ENCODE measurements at places on chromosomes 6 and 20.

GRCh38 chr6:113115196-113115595 lies 741.9 kb upstream of the MARCKS start:
- DNase-seq, result no peak

GRCh38 chr6:146770965-146771735 lies 172.4 kb downstream of the ADGB start:
- DNase-seq, result no peak

DNA sequence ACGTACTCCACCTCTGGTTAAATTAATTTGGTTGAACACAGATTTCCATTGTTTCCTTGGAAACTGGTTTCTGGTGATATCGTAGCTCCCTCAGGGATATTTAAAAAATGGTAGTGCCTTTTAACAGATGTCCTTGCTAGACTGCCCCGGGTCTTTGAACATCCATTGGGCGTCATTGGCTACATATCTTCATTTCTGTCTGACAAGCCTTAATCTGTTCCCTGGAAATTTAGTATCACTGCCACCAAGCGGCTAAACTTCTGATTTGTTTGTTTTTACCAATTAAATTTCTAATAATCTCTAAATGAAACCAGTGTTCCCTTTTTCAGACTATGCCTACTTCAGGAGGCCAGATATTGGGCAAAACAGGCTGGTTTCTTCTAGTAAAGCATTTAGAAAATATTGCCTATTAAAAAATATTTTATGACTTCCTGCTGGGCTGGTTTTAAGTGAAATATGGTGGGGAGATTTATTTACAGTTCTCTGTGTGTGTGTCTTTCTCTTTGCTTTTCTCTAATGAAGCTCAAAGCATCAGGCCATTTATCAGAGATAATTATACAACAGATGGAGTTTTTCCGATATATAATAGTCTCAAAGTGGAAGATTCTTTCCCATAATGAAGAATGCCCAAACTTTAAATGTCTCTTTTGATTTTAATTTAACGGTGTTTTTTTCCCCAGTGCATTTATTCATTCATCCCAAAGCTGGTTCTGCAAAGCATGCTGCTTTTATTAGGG lies 249.5 kb downstream of the ZFAND3 start:
- DNase-seq, result no peak

DNA sequence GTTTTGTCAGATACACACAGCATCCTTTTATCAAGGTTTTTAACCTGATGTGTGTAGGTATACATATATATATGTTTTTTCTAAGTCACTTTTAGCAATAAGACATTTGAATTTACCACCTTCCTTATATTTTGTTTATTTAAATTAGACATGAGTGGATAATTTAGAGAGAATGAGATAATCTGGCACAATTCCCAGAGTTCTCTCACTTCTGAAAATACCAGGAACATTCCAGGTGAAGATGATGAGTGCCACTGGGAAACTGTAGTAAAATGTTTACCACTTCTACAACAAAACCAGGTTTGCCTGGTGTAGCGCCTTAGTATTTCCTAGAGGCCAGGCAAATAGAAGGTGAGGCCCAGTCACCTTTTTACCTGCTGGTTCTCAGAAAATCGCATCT lies 189.5 kb downstream of the TMEM242 start:
- DNase-seq, result peak; percentile 83

- no peak for DNase-seq
These were observed 18.8 kb upstream of the IER3 start for GRCh38 chr6:30763155-30763617.

- no peak for DNase-seq
These were observed 158.2 kb upstream of the PRND start for GRCh38 chr20:4563534-4563933.

- no peak for DNase-seq
These were observed 9.4 kb downstream of the ABCC10 start for GRCh38 chr6:43436577-43437282.

DNA sequence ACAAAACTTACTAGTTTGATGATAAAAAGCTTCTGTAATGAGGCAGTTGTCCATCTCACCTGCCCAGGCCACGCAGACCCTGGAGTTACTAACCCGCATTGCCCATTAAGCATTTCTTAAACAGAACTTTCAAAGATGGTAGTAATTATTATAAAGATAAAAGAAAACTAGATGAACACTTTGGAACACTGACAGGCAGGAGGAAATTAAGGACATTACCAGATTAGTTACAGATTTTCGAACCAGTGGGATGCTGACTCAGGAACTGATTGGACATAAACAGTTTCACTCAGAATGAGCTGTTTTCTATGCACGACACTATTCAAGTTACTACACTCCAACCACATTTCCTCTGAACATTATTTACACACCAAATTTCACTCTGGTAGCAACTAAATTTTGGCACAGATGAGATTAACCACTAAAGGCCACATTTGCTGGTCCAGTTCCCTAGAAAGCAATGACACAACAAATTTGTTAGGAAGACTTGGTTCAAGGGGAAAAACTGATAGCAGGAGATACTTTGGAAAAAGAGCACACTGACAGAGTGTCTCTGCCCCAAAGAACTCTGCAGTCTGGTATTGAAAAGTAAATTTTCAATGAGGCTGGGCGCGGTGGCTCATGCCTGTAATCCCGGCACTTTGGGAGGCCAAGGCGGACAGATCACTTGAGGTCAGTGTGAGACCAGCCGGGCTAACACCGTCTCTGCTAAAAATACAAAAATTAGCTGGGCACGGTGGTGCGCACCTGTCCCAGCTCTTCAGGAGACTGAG lies 3.0 kb downstream of the ROMO1 start:
- no peak for DNase-seq

- no peak for DNase-seq
These were observed 34.0 kb downstream of the ZBTB9 start for GRCh38 chr6:33488339-33488738.

DNA sequence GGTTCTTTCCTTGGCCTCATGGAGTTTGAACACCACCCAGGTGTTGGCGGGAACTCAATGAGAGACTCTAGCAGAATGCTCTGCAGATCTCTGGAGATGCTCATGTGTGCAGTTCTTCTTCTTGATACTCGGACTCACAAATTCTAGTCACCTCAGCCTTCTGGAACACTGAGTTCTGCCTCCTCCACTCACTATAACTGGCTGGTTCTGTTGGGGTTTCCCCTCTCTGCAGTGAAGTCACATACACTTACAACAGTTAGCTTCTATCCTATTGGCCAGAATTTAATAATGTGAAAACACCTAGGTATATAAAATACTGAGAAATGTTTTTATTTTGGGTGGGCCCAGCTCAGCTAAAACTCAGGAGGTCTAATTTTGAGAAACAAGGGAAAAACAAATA lies 109.6 kb upstream of the HIVEP1 start:
- DNase-seq, result no peak

DNA sequence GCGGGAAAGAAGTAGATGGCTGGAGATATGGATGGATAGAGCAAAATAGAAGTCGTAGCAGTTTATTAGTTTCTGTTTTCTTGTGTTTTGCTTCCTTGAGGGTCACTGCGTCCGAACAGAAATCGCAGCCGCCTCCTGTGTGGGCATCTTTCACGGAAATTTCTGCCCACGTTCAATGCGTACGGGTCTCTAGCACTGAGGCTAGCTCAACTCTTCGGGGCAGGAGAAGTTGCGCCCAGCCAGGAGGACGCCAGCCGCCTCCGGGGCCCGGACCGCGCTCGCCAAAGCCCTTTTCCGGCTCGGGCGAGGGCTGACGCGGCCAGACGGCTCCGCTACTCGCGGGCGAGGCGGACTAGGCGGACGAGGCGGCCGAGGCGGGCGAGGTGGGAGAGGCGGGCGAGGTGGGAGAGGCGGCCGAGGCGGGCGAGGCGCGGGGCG lies 814 bp downstream of the TFAP2B start:
- DNase-seq, result no peak

- DNase-seq, result no peak
These were observed 5.0 kb upstream of the CAP2 start for GRCh38 chr6:17388365-17388764.

GRCh38 chr20:19858466-19859371 lies 100.7 kb downstream of the RIN2 start:
- no peak for DNase-seq

DNA sequence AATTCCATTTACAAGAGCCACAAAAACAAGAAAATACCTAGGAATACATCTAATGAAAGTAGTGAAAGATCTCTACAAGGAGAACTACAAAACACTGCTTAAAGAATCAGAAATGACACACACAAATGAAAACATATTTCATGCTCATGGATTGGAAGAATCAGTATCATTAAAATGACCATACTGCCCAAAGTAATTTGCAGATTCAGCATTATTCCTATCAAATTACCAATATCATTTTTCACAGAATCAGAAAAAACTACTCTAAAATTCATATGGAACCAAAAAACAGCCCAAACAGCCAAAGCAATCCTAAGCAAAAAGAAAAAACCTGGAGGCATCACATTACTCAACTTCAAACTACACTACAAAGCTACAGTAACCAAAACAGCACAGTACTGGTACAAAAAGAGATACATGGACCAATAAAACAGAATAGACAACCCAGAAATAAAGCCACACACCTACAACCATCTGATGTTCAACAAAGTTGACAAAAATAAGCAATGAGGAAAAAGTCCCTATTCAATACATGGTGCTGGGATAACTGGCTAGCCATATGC lies 24.3 kb downstream of the REV3L start:
- no peak for DNase-seq

GRCh38 chr6:47737406-47737805 lies 39.0 kb downstream of the ADGRF4 start:
- DNase-seq, result no peak
